ENCODE measurements at places on chromosomes 7 and 10.
A peak's percentile ranks its signal among the peaks of the same experiment; 100 is the strongest.

- no peak for DNase-seq
These were observed 53.1 kb downstream of the SLK start for GRCh38 chr10:104020020-104020419.

- no peak for DNase-seq
These were observed 199.0 kb downstream of the EMX2 start for GRCh38 chr10:117741524-117741923.

DNA sequence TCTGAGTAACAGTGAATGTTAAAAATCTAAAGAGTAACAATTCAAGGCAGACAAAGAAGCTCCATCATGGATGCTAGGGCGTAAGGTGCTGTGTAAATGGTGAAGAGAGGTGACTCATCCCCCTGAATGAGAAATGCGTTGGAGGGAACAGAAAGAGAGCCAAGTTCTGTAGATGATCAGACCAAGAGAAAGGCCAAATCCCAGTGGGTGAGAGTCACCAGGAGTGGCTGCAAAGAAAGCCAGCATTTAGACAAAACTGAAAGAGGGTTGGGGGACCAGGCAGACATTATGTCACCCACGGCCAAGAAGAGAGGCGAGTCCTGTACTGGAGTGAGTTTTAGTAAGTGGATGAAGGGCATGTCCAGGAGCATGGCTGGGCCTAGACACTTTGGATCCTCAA is 153.1 kb downstream of the TRIL start:
- DNase-seq, result peak; percentile 80

- no peak for DNase-seq
These were observed 193.3 kb downstream of the RAMP3 start for GRCh38 chr7:45350896-45351295.
